ENCODE measurements at places on chromosomes 7 and 10. TPM values are rescaled to one million over a fixed set of nuclear protein-coding genes. Genes with fewer than 3 reads are reported as not detected.
A peak's percentile ranks its signal among the peaks of the same experiment; 100 is the strongest.

Gene ELAPOR2
- polyA plus RNA-seq = 8.2 TPM

Gene AKR1E2
- 1.8 TPM for polyA plus RNA-seq

GRCh38 chr10:78740976-78741915 lies 327.5 kb upstream of the ZMIZ1 start:
- no peak for DNase-seq
- peaks cover 45% of the 10 kb centered on the region for H3K4me1 ChIP-seq
- H3K27ac ChIP-seq = no peak overlapping the region
- no peak overlapping the region for H3K4me3 ChIP-seq
- H3K27me3 ChIP-seq = no peaks in the 10 kb centered on the region

- no peak for DNase-seq
- no peak overlapping the region for H3K27ac ChIP-seq
- peaks cover 5% of the 10 kb centered on the region for H3K36me3 ChIP-seq
- H3K4me1 ChIP-seq = no peaks in the 10 kb centered on the region
- H3K27me3 ChIP-seq = no peaks in the 10 kb centered on the region
- H3K4me3 ChIP-seq = no peak overlapping the region
Observed at GRCh38 chr10:19466709-19467108, 349.5 kb upstream of the PLXDC2 start.

DNA sequence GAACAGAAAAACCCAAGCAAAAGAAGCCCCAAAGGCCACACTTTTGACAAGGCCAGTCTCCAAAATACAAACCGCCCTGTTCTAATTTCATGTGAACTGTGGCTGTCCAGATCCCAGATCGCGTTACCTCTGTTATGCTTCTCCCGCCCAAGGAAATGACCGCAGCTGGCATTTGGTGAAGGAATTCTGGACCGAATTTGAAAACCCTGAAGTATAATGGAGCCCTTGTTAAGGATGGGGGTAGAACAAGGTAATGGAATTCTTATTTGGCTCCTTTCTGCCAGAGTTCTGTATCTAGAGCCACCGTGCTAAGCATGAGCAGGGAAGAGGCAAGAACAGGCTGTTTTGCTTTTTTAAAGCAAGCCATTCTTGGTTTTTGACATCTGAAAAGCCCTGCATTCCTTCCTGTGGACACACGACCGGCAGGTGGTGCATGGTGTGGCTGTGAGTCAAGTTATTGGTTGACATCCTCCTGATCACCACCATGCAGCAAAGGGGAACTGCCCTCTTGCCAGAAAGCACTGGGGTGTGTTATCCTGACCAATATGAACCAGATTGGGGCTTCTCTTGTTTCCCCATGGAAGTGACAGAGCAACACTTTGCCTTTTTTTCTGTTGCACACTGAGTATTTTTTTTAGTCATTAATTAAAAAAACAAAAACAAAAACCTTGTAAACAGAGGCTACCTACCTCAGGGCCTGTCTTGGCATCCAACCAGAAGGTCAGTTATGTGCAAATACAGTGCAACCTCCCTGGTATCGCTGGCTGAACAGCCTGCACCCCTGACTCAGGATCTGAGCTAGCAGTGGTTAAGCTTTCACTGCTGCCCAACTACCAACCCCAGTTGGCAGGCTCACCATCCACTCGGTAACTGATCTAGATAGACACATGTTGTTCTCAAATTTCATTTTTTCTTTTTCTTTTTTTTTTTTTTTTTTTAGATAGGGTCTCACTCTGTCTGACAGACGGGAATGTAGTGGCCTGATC lies 14.2 kb downstream of the UCMA start:
- H3K36me3 ChIP-seq = no peaks in the 10 kb centered on the region
- no peak for DNase-seq
- no peaks in the 10 kb centered on the region for H3K27me3 ChIP-seq

- DNase-seq = no peak
- no peaks in the 10 kb centered on the region for H3K4me1 ChIP-seq
- no peak overlapping the region for H3K27ac ChIP-seq
- no peaks in the 10 kb centered on the region for H3K27me3 ChIP-seq
- no peak overlapping the region for H3K4me3 ChIP-seq
Observed at GRCh38 chr7:150444674-150445365, 5.6 kb upstream of the GIMAP8 start.

- peak overlapping the region; percentile 54 for H3K27ac ChIP-seq
- no peaks in the 10 kb centered on the region for H3K36me3 ChIP-seq
Observed at GRCh38 chr10:112775381-112775780, 174.7 kb upstream of the TCF7L2 start.

DNA sequence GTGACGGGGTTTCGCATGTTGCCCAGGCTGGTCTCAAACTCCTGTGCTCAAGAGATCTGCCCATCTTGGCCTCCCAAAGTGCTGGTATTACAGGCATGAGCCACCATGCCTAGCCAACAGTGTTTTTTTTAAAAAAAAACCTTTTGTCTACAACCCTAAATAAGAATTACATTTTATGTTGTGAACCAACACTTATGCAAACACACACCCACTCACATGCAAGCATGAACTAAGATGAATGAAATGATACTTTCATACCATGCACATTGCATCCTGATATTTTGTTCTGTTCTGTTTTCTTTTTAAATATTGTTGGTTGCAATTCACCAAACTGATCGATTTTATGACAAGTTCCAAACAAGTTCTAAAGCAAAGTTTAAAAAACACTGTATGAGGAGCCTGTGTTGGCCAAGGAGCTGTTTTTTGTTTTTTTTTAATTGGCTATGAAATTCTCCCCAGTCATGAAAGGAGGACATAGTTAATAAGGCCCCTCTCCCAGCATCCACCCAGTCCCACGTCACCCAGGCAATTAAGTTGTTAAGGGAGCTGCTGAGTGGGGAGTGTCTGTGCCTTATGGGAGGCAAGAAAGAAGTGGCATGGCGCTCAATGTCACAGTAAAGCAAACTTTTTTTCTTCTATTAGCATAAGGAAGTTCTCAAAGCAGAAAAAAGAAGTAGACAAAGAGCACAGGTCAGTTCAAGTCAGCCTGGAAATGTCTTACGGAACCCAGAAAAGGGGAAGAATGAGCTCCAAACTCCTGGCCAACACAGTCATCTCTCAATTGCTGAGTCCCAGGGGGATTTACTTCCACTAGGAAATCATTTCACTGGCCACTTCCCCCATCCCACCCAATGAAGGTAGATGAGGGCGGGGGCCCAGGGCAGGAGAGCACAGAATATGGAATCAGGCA lies 50.1 kb downstream of the NOD1 start:
- peak overlapping the region; percentile 25 for H3K27ac ChIP-seq
- DNase-seq = peak; percentile 48
- H3K4me1 ChIP-seq = peaks cover 17% of the 10 kb centered on the region
- peaks cover 14% of the 10 kb centered on the region for H3K36me3 ChIP-seq
- no peak overlapping the region for H3K4me3 ChIP-seq
- H3K27me3 ChIP-seq = no peaks in the 10 kb centered on the region

DNA sequence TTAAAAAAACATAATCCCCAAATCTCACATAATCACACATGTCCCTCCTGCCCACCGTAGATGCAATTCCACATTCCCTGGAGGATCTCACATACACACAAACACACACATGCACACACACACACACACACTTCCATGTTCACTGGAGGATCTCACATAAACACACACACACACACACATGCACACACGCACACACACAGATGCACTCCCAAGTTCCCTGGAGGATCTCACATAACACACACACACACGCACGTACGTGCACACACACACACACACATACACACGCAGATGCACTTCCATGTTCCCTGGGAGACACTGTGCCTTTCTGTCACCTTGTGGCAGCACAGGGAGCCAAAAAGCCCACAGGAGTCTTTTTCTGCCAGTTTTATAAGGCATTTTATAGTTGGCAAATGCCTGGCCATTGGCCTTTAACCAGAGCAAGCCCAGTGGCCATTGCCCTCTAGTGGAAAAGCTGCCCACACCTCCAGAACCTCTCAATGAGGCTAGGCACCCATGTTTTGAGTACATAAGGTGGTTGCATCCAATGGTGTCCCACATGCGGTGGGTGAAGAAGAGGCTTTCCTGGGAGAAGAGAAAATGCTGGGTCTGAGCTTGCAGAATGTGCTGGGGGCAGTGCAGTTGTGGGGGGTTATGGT lies 115.4 kb upstream of the ACBD5 start:
- no peak for DNase-seq
- H3K4me3 ChIP-seq = no peak overlapping the region
- no peaks in the 10 kb centered on the region for H3K27me3 ChIP-seq
- no peak overlapping the region for H3K27ac ChIP-seq

GRCh38 chr10:82208726-82209125 lies 333.7 kb downstream of the NRG3 start:
- no peaks in the 10 kb centered on the region for H3K4me1 ChIP-seq
- no peaks in the 10 kb centered on the region for H3K27me3 ChIP-seq
- DNase-seq = no peak
- H3K36me3 ChIP-seq = no peaks in the 10 kb centered on the region
- no peak overlapping the region for H3K27ac ChIP-seq
- H3K4me3 ChIP-seq = no peak overlapping the region

All from large intestine (tissue), 12 donors.